ENCODE measurements at places on chromosomes 7 and 10.

- no peak for DNase-seq
These were observed 23.8 kb upstream of the PTTG1IP2 start for GRCh38 chr7:90445633-90446032.

DNA sequence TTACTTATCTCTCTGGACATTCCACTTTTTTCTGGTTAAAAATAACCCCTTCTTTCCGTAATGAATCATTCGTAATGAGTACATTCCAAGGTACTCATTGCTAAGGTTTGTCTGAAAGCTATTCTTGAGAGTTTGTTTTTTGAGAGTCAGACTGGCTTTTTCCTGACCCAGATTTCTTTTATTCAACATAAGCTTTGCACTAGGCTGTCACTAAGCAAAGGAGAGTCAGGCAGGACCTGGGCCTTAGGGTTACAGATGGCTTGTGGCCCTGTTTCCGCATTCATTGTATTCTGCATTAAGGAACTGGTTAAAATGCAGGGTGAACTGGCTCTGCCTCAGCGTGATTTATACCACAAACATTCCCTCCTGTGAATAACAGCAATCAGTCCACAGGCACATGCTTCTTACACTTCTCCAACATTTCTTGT lies 84.1 kb downstream of the POM121L12 start:
- no peak for DNase-seq

GRCh38 chr10:104077663-104078151 lies 8.0 kb downstream of the COL17A1 start:
- no peak for DNase-seq

DNA sequence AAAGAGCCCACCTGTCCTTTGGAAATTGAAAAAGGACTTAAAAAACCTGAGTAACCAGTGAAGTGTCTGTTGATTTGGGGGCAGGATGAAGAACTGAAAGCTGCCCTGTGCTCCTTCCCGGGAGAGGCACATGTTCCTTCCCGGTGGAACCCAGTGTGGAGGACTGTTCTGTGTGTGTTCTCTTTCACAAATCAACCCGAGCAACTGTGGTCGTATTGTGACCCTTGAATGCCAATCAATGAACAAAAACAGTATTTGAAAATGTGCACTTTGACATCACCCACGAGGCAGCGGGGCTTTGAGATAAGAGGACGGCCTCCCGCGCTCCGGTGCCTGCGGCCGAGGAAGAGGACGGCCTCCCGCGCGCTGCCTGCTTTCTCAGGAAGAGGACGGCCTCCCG lies 139.0 kb downstream of the VIPR2 start:
- DNase-seq = no peak

- no peak for DNase-seq
These were observed 168.0 kb downstream of the SNX10 start for GRCh38 chr7:26459540-26460193.

GRCh38 chr7:24115661-24116060 lies 168.3 kb upstream of the NPY start:
- DNase-seq = no peak

DNA sequence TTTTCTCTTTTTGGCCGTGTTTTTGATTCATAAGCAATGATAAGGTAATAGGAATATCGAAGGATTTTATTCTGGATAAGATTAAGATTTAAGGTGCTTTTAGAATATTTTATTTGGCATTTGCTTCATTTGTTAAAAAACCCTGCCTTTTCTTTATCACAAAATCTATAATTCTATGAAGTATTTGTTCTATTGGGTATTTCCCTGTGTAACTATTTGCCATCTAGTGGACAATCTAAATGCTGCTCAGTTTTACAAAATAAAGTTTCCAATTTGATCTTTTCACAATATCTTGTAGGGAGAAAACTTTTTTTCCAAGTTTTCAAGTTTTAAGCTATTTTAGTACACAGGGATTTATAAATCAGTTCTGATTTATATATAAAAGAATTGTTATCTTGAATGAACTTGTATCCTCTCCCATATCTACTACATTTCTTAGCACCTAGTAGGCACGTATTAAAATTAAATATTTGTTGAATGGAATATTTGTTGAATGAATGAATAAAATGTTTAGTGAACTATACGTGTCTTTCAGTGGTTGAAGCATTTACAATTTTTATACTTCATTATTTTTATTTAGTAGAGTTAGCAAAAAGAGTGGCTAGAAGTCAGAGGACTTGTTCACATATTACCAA lies 26.5 kb downstream of the ANKRD7 start:
- DNase-seq = no peak

- no peak for DNase-seq
These were observed 307.9 kb downstream of the SNX13 start for GRCh38 chr7:17632384-17632783.

DNA sequence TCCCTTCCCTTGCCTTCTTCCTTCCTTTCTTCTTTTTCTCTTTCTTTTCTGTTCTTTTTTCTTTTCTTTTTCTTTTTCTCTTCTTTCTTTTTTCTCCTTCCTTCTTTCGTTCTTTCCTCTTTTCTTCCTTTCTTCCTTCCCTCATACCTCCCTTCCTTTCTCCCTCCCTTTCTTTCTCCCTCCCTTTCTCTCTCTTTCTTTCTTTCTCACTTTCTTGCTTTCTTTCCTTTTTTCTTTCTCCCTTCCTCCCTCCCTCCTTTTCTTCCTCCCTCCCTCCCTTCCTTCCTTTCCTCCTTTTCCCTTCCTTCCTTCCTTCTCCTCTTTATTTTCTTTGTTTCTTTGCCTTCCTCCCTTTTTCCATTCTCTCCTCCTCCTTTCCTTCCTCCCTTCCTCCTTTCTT lies 96.3 kb downstream of the POM121L12 start:
- no peak for DNase-seq

GRCh38 chr7:148987751-148988512 lies 40.4 kb downstream of the PDIA4 start:
- no peak for DNase-seq

- no peak for DNase-seq
These were observed 137.9 kb downstream of the GRM8 start for GRCh38 chr7:127114742-127115265.
